ENCODE measurements at places on chromosomes 1 and 21. TPM values are rescaled to one million over a fixed set of nuclear protein-coding genes. Genes with fewer than 3 reads are reported as not detected.

YIPF1 gene
- 10.5 TPM for total RNA-seq

THEM5 gene
- total RNA-seq, result not detected

SELENBP1 gene
- not detected for total RNA-seq

CACNA1S gene
- total RNA-seq, result not detected

NR1I3 gene
- not detected for total RNA-seq

HPDL gene
- 0.68 TPM for total RNA-seq

PGLYRP4 gene
- total RNA-seq, result not detected

CA14 gene
- not detected for total RNA-seq

PLA2G2C gene
- total RNA-seq, result 0.46 TPM

CXADR gene
- 0.20 TPM for total RNA-seq

CTSS gene
- 1,020 TPM for total RNA-seq

ADSS2 gene
- 55.9 TPM for total RNA-seq

DMBX1 gene
- total RNA-seq, result not detected

SLC25A34 gene
- total RNA-seq, result 2.0 TPM

ZNF593OS gene
- total RNA-seq, result not detected

IRF6 gene
- total RNA-seq, result 1.6 TPM

GCSAML gene
- 0.08 TPM for total RNA-seq

MAN1C1 gene
- 28.7 TPM for total RNA-seq

LHX8 gene
- not detected for total RNA-seq

MRTO4 gene
- 17.1 TPM for total RNA-seq

PTPN22 gene
- 24.1 TPM for total RNA-seq

LMX1A gene
- not detected for total RNA-seq

FNDC10 gene
- total RNA-seq, result 3.2 TPM

NID1 gene
- 0.13 TPM for total RNA-seq

HSD3B2 gene
- total RNA-seq, result not detected

CFHR5 gene
- not detected for total RNA-seq

ALG14 gene
- total RNA-seq, result 2.4 TPM

ADAM30 gene
- not detected for total RNA-seq

TIE1 gene
- 0.19 TPM for total RNA-seq

TNNI3K gene
- not detected for total RNA-seq

SLC45A1 gene
- 1.2 TPM for total RNA-seq

PLPPR5 gene
- not detected for total RNA-seq

RGS1 gene
- total RNA-seq, result 3.4 TPM

NCSTN gene
- 73.5 TPM for total RNA-seq

SKI gene
- 278 TPM for total RNA-seq

GUCA2A gene
- total RNA-seq, result 0.76 TPM

PM20D1 gene
- 2.3 TPM for total RNA-seq

Measured in naive thymus-derived CD4-positive, alpha-beta T cell (primary cell).